Neuronal stem cell (in vitro differentiated cells): ENCODE measurements at places on chromosomes 5 and 9.

GRCh38 chr5:134911285-134912206, 6.6 kb downstream of the PCBD2 start:
- no peak overlapping the region for H3K27ac ChIP-seq
- DNase-seq = no peak
- H3K4me3 ChIP-seq = no peak overlapping the region
- peaks cover 74% of the 10 kb centered on the region for H3K36me3 ChIP-seq

DNA sequence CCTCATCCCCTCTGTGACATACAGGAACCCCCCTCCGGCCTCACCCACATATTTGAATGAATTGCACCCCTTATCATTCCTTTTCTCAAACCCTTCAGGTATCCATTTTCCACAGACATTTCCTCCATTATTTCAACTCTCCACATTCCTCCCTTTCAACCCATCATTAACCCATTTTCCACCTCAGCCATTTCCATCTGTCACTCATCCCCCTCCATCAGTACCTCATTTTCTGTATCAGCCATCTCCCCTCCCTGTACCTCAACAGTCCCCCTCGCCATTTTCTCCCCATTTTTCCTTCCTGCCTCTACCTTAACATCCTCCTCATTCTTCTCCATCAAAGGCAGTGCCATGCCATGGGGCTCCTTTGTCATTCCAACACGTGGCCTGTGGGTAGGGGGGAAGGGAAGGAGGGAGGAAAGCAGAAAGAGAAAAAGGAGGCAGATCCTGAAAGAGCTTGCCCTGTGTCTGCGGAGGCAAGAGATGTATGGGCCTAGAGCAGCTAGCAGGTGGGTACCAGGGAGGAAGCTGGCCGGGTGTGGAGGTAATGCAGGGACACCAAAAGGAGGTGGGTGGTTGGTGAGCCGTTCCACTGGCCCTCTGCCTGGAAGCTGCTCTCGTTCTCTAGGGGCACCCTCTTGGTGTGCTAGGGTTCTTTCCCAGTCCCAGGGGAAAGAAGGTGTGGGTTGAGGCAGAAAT, 1.5 kb downstream of the DNAJB5 start:
- peak overlapping the region; percentile 78 for H3K4me3 ChIP-seq
- no peak for DNase-seq
- peaks cover 32% of the 10 kb centered on the region for H3K4me1 ChIP-seq
- H3K27me3 ChIP-seq = no peaks in the 10 kb centered on the region

GRCh38 chr9:119487118-119487827, 118.0 kb upstream of the BRINP1 start:
- no peaks in the 10 kb centered on the region for H3K4me1 ChIP-seq
- H3K36me3 ChIP-seq = no peaks in the 10 kb centered on the region
- no peak overlapping the region for H3K4me3 ChIP-seq

GRCh38 chr5:157275403-157275802, 9.5 kb downstream of the CYFIP2 start:
- DNase-seq = no peak
- H3K36me3 ChIP-seq = peaks cover 14% of the 10 kb centered on the region
- no peak overlapping the region for H3K27ac ChIP-seq
- no peaks in the 10 kb centered on the region for H3K27me3 ChIP-seq

DNA sequence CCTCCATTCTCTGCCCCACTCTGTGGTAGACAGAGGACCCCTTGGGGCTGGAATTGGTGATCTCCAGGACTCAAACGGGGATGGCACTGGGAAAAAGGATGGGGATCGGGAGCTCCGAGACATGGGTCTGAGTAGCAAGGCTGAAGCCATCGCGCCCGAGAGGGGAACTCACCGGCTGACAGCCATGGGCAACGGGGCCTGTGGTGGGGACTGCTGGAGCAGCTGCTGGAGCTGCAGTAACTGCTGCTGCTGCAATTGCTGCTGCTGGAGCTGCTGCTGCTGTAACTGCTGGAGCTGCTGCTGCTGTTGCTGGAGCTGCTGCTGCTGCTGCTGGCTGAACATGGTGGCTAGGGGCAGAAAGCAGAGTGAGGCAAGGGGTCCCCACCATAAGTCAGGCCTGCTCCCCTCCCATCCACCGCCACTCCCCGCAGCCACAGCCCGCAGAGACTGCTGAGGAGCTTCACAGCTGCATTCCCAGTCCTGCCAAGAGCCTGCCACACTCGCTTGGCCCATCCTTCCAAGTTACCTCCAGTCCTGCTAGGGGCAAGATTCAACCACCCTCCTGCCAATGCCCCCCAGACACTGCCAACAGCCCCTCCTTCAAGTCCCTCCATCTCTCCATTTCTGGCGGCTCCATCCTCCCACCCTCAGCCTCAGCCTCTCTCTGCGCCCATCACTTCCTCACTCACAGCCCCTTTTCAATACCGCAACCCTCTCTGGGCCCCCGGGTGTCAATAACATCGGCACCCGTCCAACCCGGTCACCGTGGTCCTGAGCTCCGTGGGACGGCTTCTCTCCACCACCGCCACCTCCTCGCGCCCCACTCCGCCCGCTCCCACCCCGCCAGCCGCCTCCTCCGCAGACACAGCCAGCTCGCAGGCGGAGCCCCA, 611 bp downstream of the CIZ1 start:
- H3K27ac ChIP-seq = no peak overlapping the region
- peak overlapping the region; percentile 91 for H3K4me3 ChIP-seq
- peaks cover 4% of the 10 kb centered on the region for H3K4me1 ChIP-seq
- H3K27me3 ChIP-seq = no peaks in the 10 kb centered on the region
- no peak for DNase-seq
- H3K36me3 ChIP-seq = peaks cover 44% of the 10 kb centered on the region

GRCh38 chr9:107665057-107665456, 175.5 kb upstream of the KLF4 start:
- H3K36me3 ChIP-seq = no peaks in the 10 kb centered on the region
- H3K27me3 ChIP-seq = no peaks in the 10 kb centered on the region
- H3K4me1 ChIP-seq = no peaks in the 10 kb centered on the region
- H3K27ac ChIP-seq = no peak overlapping the region

GRCh38 chr9:12972608-12973589, 198.1 kb downstream of the LURAP1L start:
- no peak overlapping the region for H3K4me3 ChIP-seq
- no peaks in the 10 kb centered on the region for H3K36me3 ChIP-seq
- no peaks in the 10 kb centered on the region for H3K4me1 ChIP-seq

DNA sequence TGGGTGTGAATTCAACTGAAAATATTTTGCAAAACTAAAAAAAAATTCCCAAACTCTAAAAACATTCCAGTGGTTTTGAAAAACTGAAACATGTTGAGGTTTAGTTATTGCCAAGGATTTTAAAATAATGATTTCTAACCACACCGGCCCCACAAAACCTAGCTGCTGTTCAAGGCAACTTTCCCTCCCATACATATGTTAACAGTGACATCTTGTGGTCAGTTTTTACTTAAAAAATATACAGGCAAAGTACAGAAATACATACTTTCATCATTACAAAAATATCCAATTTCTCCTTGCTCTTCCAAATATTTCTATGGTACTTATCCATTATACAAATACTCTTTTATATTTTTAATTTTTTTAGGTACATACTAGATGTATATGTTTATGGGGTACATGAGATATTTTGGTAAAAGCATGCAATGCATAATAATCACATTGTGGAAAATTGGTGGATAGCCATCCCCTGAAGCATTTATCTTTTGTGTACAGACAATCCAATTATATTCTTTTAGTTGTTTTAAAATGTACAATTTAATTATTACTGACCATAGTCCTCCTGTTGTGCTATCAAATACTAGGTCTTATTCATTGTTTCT, 34.4 kb upstream of the MRPS30 start:
- peak; percentile 33 for DNase-seq
- no peak overlapping the region for H3K4me3 ChIP-seq
- no peaks in the 10 kb centered on the region for H3K27me3 ChIP-seq
- no peaks in the 10 kb centered on the region for H3K4me1 ChIP-seq
- H3K36me3 ChIP-seq = no peaks in the 10 kb centered on the region

DNA sequence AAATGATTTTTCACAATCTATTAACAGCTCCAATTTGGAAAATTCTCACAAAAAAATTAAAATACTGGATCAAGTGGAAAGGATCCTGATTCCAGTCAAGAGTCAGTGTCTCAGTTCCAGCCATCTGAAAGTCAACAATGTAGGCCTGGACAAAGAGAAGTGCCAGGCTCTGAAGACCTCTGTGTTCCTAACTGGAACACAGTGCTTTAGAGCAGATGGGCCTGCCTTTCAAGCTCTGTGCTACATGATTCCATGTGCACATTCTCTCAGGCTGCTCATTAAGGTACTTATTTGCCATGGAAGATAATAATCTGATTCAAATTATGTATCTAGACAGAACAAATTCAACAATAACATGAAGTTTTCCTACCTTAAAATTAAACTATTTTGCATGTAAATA, 30.2 kb upstream of the ALDH1A1 start:
- H3K36me3 ChIP-seq = no peaks in the 10 kb centered on the region
- no peak overlapping the region for H3K27ac ChIP-seq
- no peak for DNase-seq
- H3K4me3 ChIP-seq = no peak overlapping the region
- no peaks in the 10 kb centered on the region for H3K4me1 ChIP-seq

GRCh38 chr5:170206958-170207357, 25.8 kb upstream of the C5orf58 start:
- no peak overlapping the region for H3K27ac ChIP-seq
- H3K4me1 ChIP-seq = no peaks in the 10 kb centered on the region
- no peak for DNase-seq
- H3K27me3 ChIP-seq = no peaks in the 10 kb centered on the region
- no peaks in the 10 kb centered on the region for H3K36me3 ChIP-seq

DNA sequence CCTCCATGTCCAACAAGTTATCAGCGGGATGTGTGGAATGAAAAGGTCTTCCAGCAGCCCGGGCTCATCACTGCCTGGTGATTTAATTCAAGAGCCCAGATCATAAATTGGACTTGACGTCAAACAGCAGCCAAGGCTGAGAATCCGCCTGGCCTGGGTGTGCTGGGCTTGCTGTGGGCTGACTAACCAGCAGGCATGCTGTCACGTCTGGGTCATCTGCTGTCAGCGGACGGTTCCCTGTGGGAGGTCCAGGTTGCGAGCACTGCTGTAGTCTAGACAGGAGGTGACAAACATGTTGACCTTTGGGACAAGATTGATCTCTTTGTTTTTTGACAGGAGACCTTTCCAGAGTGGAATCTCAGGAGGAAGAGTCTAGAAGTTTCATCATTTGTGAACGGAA, 289.7 kb downstream of the OSTF1 start:
- no peaks in the 10 kb centered on the region for H3K36me3 ChIP-seq
- no peak for DNase-seq
- H3K4me1 ChIP-seq = no peaks in the 10 kb centered on the region
- no peak overlapping the region for H3K4me3 ChIP-seq

- DNase-seq = no peak
- peaks cover 2% of the 10 kb centered on the region for H3K4me1 ChIP-seq
- no peak overlapping the region for H3K4me3 ChIP-seq
- H3K27ac ChIP-seq = no peak overlapping the region
These were observed 133.3 kb upstream of the DMRT1 start for GRCh38 chr9:708182-708550.

DNA sequence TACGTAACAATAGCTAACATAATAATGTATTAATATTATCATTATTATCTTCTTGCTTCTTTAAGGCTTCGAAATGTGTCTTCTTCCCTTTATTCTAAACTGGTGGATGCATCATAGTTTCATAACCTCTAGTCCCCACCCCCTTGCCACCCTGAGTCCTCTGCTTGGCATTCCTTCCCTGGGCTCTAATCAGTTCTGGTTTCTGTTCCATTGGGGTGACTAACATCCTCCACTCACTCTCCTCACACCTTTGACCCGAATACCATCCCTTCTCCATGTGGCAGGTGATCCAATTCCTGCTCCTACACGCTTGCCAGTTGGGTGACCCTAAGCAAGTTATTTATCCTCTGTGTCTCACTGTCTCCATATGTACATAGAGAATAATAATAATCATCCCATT, 286.1 kb downstream of the TRPM3 start:
- H3K27me3 ChIP-seq = no peaks in the 10 kb centered on the region
- H3K36me3 ChIP-seq = no peaks in the 10 kb centered on the region
- DNase-seq = no peak
- H3K4me3 ChIP-seq = no peak overlapping the region

GRCh38 chr9:94622087-94622800, 17.1 kb downstream of the FBP1 start:
- no peak overlapping the region for H3K27ac ChIP-seq
- peaks cover 2% of the 10 kb centered on the region for H3K27me3 ChIP-seq
- H3K4me3 ChIP-seq = no peak overlapping the region
- DNase-seq = no peak

DNA sequence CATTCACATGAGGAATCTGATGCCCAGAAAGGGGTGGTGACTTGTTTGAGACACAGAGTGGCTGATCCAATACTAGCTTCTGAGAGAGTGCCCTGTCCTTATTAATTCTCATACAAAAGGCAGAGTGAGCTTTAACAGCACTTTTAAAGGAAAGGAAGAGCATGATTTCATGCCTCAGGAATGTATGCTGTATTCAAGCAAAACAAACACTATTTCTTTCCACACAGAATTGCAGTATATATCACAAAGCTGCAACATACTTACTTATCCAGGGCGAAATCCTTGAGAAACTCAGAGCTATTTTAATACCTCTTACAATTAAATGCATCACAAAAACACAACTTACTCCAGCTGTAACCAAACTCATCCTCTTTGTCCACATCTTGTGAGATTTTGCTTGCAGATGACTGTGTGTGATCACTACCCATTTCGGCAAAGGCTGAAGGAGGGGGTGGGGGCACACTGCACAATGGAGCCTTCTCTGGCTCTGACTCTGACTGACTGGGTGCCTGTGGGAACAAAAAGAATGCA, 139.8 kb downstream of the MPDZ start:
- no peaks in the 10 kb centered on the region for H3K27me3 ChIP-seq
- DNase-seq = peak; percentile 26
- peaks cover 34% of the 10 kb centered on the region for H3K4me1 ChIP-seq
- peaks cover 8% of the 10 kb centered on the region for H3K36me3 ChIP-seq
- peak overlapping the region; percentile 73 for H3K27ac ChIP-seq

- H3K27ac ChIP-seq = no peak overlapping the region
- no peak for DNase-seq
- H3K4me1 ChIP-seq = peaks cover 10% of the 10 kb centered on the region
- H3K4me3 ChIP-seq = no peak overlapping the region
- H3K36me3 ChIP-seq = peaks cover 13% of the 10 kb centered on the region
- no peaks in the 10 kb centered on the region for H3K27me3 ChIP-seq
These were observed 3.9 kb downstream of the MEGF9 start for GRCh38 chr9:120710110-120710981.

DNA sequence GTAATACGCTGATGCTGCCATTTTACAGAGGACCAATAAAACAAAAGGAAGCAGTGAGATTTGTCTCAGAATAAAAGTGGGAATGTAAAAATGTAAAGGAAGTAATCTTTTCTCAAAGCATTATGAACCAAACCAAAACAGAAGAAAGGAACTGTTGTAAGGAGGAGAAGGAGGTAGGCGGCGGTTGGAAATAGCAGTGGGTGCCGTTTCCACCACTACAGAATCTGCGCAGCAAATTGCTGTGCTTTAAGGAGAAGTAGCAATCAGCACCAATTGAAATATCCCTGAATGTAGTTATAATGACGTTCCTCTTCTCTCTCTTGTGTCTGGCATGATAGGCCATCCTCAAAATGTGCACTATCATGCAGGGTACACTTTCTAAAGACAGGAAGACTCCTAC, 455.1 kb upstream of the TLE4 start:
- no peak overlapping the region for H3K27ac ChIP-seq
- no peaks in the 10 kb centered on the region for H3K27me3 ChIP-seq
- peaks cover 7% of the 10 kb centered on the region for H3K4me1 ChIP-seq
- no peak for DNase-seq
- H3K4me3 ChIP-seq = no peak overlapping the region
- H3K36me3 ChIP-seq = no peaks in the 10 kb centered on the region

- H3K36me3 ChIP-seq = no peaks in the 10 kb centered on the region
- H3K4me1 ChIP-seq = no peaks in the 10 kb centered on the region
- H3K4me3 ChIP-seq = no peak overlapping the region
- no peak overlapping the region for H3K27ac ChIP-seq
- DNase-seq = no peak
These were observed 117.3 kb upstream of the LHFPL2 start for GRCh38 chr5:78765756-78766411.
